NCI-H460 (cell line): ENCODE measurements at places on chromosomes 1 and 21. TPM values are rescaled to one million over a fixed set of nuclear protein-coding genes. Genes with fewer than 3 reads are reported as not detected.

EFCAB14 gene
- total RNA-seq: 41.2 and 43.0 TPM in 2 replicates

DNA sequence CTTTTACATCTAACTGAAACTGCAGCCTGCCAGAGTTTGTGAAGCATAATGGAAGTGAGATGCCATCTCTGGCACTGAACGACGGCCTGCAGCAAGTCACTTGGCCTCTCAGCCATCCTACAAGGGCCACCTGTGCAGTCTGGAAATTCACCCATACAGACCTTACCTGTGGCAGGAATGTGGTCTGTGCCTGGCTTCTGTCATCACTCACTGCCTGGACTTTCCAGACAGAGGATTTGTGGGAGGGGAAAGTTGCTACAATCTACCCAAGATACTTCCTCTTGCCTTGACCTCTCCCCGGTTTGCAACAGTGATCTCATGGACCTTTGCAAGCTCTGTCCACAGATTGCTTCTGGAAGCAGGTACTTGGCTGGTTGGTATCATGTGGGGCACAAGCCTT is 58.4 kb upstream of the ATP1B1 start:
- no peak for DNase-seq

GRCh38 chr1:205144751-205145150 is 23.0 kb upstream of the RBBP5 start:
- peak; percentile 33 for DNase-seq

GOLT1A gene
- not detected in 2 replicates for total RNA-seq

GRCh38 chr1:28326515-28326914 is 2.3 kb upstream of the MED18 start:
- no peak for DNase-seq

GRCh38 chr1:43532716-43533115 is 2.0 kb downstream of the PTPRF start:
- no peak for DNase-seq

DNA sequence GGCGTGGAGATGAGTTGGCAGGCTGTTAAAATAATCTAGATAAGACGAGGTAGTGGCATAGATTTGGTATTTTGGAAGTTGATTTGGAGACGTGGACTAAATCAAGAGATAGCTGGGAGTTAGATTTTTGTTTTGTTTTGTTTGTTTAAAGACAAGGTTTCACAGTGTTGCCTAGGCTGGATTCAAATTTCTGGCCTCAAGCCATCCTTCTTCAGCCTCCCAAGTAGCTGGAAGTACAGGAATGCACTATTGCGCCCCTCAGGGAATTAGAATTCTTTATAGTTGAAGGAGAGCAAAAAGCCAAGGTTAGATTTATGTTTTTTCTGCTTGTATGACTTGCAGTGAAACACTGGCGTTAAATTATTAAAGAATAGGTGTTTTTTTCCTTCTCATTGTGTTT is 22.3 kb upstream of the SNRPE start:
- no peak for DNase-seq

GRCh38 chr21:46159390-46159789 is 4.0 kb upstream of the FTCD start:
- DNase-seq: no peak

DNA sequence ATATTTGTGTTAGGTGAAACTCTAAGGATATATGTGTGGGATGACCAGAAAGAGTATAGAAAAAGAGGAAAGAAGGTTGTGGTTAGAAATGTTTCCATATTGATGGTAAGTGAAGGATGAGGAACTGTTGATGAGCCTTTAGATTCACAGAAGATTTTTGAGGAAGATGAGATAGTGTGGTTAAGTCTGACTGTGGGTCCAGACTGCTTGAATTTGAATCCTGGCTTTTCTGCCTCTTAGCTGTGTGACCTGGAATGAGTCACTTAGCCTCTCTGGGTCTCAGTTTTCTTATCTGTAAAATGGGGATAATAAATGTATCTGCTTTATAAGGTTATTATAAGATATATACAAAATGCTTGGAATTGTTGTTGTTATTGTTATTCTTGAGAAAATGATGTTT is 27.5 kb downstream of the RGL1 start:
- DNase-seq: no peak

- DNase-seq: no peak
Measured at GRCh38 chr21:44345495-44345894, 6.3 kb upstream of the CFAP410 start.

- DNase-seq: no peak
Measured at GRCh38 chr1:114340892-114341291, 170.1 kb downstream of the TRIM33 start.

DNA sequence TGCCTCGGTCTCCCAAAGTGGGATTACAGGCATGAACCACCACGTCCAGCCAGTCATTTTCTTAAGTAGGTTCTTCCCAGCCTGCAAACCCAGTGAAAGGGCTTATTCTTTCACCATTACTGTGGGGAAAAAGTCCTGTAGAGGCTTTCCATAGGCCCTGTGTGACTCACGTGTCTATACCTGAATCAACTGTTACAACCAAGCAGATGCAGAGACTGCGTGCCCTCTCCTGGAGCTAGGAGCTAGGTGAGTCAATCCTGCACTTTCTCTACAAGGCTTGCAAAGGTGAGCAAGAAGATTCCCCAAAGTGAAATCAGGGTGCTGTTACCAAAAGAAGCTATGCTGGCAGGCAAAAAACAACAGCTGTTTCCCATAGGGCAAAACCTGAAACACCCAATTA is 13.8 kb upstream of the MPZL1 start:
- no peak for DNase-seq

DNA sequence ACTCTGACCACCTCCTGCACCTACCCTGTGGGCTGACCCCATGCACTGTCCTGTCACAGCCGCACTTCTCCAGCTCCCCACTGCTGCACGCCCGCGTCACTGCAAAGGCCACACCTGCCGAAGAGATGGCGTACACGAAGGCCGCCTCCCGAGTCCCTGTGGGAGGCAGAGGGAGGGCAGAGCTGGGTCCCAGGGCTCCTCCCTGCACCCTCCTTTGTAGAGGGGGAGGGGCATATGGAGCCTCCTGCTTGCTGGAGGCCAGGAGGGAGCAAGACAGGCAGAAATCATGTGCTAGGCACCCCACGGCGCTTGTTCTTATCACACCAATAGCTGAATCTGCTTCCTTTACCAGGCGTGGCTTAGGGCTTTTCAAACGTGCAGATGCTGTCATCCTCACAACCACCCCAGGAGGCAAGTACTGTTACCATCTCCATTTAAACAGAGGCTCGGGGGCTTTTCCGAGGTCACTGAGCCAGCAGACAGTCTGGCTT is 21.4 kb downstream of the WNT4 start:
- DNase-seq: no peak

DNA sequence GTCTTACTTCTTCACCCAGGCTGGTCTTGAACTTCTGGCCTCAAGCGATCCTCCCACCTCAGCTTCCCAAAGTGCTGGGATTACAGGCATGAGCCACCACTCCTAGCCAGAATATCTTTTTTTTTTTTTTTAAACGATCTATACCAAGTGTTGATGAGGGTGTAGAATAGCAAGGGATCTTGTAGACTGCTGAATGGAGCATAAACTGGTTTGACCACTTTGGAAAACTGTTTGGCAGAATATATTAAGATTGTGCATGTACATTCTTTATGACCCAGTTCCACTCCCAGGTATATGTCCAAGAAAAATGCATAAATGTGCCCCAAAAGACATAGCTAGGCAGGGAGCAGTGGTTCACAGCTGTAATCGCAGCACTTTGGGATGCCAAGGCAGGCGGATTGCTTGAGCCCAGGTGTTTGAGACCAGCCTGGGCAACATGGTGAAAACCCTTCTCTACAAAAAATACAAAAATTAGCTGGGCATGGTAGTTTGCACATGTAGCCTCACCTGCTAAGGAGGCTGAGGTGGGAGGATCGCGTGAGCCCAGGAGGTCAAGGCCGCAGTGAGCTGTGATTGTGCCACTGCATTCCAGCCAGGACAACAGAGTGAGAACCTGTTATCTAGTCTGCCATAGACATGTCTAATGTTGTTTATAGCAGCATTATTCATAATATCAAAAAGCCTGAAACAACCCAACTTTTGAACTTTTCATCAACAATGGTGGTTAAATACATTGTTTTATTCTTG is 184.0 kb downstream of the VPS13D start:
- no peak for DNase-seq

- no peak for DNase-seq
Measured at GRCh38 chr1:202288177-202288576, 53.6 kb downstream of the UBE2T start.

DNA sequence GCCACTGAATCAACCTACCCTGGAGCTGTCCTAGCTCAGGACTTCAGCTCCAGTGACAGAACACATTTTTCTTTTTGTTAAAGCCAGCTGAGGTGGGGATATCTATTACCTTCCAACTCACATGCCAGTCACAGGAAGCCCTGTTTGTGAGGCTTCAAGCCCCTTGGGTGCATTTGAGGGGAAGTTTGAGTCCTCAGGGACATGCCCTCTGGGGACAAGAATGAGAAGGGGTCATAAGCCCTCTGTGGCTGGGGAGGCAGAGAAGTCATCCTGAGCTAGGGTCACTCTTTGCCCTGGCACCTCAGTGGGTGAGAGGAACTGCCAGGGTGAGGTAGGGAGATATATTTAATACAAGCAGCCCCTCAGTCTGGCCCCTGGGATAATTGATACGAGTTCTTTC is 33.5 kb upstream of the CLDN14 start:
- no peak for DNase-seq

TNNI3K gene
- total RNA-seq: 0.17 and 0.45 TPM in 2 replicates

DNA sequence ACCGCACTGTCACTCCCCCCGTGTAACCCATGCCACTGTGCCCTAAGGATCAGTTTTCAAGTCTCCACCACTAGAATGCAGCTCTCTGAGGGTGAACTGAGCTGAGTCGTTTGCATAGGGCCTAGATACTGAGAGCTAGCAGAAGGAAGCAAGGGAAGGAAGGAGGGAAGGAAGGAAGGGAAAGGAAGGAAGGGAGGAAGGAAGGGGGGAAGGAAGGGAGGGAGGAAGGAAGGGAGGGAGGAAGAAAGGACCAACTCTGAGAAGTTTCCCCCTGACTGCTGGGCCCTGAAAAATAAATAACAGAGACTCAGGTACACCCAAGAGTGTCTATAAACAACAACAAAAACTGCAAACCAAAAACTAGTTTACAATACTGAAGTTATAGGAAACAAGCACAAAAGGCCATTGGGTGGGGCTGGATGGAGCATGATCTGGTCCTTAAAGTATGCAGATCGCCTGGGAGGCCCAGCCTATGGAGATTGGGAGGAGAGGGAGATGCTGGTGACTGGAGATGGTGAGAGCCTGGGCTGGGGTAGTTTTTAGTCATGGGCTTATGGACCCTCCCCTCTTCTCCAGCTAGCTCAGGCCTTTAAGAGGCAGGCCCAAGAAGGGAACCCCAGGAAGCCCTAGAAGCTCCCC is 1.7 kb upstream of the MRPS15 start:
- no peak for DNase-seq

DNA sequence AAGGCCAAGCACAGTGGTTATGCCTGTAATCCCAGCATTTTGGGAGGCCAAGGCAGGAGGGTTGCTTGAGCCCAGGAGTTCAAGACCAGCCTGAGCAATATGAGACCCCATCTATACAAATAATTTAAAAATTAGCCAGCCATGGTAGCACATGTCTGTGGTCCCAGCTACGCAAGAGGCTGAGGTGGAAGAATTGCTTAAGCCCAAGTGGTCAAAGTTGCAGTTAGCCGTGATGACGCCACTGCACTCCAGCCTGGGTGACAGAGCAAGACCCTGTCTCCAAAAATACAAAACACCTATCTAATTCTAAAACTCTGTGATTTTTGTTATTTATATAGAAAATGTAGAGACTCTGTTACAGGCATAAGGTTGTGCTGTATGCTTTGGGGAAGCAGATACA is 44.2 kb upstream of the ZYG11A start:
- DNase-seq: no peak

BRDT gene
- total RNA-seq: not detected in 2 replicates

GRCh38 chr1:63921359-63921758 is 147.5 kb downstream of the ROR1 start:
- DNase-seq: no peak

- DNase-seq: peak; percentile 33
Measured at GRCh38 chr1:116556289-116557006, 14.4 kb downstream of the CD58 start.

GRCh38 chr1:213245260-213245910 is 194.3 kb downstream of the RPS6KC1 start:
- DNase-seq: no peak

ZBTB8A gene
- 4.1 and 5.5 TPM in 2 replicates for total RNA-seq

SPRR4 gene
- total RNA-seq: not detected in 2 replicates

GRCh38 chr21:44497703-44498126 is 42.3 kb downstream of the KRTAP10-1 start:
- DNase-seq: no peak

- DNase-seq: no peak
Measured at GRCh38 chr1:89896105-89896942, 75.5 kb downstream of the LRRC8D start.

DNA sequence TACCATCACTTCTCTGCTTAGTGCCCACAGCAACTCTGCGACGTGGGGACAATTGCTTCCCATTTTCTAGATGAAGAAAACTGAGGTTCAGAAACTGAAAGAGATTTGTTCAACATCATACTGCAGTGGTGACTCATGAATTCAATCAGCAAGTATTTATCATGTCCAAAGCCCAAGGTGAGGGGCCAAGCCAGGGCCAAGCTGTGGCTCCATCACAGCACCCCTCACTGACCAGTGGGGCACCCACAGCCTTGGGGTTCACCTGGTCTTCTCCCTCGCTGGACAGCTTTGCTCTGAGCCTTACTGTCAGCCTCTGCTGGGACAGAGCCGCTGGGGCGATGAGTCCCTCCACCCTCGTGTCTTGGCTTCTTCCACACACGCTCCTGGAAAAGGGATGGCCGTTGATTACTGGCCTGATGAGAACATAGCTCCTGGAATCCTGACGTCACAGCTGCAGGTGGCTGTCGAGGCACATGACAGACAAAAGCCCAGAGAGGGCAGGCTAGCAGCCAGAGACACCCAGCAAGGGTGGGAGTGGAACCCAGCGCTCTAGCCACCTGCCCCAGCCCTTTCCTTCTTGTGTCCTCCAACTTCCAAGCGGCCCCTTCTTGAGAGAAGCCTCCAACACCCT is 6.2 kb downstream of the EDN2 start:
- no peak for DNase-seq

NR0B2 gene
- total RNA-seq: not detected in 2 replicates

DNA sequence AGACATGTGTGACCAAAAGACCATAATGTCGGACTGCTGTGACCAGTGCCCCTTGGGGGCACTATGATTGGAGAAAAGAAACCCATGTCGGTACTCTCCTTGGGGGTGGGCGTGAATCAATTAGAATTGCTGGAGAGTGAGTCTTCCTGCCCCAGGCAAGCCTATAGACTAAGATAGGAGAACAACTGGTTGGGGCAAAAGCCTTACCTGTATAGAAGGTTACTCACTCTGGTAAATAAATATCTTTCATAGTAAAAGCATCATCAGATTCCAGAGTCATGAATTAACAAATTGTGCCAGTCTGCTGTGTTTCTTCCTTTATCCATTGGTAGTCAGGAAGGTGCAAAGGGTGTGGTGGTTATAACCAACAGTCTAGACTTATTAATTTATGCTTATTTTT is 2.9 kb upstream of the PTGFRN start:
- DNase-seq: no peak
